Effector memory CD8-positive, alpha-beta T cell (primary cell): ENCODE measurements at places on chromosomes 5 and 9.
A peak's percentile ranks its signal among the peaks of the same experiment; 100 is the strongest.

DNA sequence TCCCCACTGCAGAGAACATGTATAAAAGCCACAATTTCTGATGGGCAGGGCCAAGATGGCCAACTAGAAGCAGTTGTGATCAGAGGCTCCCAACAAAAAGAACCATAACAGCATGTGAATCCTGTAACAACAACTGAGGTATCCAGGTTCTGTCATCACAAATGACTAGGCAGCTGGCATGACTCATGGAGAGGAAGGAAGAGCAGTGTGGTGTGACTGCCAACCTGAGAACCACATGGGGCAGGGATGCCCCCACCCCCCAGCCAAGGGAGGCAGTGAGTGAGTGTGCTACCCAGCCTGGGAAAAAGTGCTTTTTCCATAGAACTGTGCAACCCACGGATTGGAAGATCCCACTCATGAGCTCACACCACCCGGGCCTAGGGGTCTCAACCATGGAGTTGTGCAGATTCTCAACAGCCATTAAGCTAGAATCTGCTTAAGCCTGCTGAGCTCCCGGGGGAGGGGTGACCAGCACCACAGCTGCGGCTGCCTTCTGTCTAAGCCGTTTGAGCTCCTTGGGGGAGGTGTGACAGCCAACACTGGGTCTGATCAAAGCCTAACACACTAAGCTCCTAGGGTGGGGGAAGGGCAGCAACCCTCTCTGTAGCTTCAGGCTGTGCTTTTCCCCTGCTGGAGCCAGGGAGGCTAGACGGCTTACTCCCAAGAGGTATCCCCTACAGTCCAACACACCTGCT is 80.1 kb upstream of the DMAC1 start:
- peak; percentile 12 for DNase-seq

DNA sequence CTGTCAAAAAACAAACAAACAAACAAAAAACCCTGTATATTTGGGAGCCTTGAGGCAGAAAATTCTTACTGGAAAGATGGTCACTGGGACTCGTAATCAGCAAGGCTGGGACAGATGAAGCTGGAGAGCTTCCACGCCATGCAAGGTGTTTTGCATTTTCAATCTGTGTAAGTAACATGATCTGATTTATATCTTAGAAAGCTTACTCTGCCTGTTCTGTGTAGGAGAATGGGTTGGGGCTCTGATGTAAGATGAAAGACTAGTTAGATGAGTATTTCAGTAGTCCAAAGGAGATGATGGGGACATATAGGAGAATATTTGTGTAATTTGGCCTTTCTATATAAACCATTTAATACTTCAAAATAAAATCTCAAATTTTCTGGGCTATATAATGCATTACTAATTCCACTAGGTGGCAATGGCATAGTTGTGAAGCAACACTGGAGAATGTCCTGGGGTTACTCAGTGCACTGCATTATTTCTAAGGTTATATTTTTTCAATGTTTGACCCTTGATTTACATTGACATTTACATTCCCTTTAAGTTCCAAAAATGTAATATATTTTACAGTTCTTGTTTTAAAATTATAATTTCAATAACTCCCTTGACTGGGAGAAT is 21.9 kb upstream of the FSD1L start:
- DNase-seq: no peak

DNA sequence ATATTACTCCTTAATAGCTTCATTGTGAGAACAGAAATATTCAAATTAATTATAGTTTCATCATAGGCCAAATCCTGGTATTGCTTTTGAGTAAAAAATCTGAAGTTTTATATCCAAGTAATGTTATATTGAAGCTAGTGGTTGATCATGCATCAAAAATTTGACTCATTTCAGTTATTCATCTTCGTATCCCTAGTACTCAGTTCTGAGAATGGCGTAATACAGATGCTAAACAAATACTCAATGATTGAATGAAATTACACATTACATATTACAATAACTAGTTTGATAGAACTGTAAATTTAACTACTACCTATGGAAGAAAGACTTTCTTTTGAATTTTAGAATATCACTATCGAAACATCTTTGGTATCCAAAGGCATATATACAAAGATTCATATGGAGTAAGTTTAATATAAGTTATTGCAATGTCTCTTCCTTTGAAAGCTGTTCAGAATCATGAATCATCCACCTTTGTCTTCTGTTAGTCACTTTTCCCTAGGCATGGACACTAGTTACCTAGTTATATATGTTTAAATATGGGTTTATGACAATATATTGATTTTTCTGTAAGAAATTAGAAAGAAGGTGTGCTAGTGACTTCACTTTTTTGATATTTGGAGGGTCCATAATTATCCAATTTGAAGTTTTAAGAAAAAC is 5.0 kb upstream of the ZNF462 start:
- DNase-seq: no peak

- no peak for DNase-seq
These were observed 81.0 kb downstream of the NNT start for GRCh38 chr5:43683884-43684471.

DNA sequence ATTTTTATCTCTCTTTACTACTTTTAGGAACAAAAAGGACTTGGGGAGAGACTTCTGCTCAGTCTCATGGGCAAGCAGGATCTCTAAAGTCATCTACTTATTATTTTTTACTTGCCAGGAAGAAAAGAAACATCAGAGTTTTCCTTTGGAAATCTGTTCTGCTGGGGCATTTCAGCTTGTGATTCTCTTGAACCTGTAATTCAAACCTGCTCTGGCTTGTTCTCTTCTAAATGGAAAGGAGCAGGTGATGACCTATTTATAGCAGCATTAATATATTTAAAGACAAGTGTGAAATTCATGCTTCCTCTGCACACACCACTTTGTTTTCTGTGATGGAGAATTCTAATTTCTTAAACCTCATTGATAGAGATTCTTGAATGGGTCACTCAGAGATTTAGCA is 2.0 kb downstream of the ADCY2 start:
- no peak for DNase-seq

DNA sequence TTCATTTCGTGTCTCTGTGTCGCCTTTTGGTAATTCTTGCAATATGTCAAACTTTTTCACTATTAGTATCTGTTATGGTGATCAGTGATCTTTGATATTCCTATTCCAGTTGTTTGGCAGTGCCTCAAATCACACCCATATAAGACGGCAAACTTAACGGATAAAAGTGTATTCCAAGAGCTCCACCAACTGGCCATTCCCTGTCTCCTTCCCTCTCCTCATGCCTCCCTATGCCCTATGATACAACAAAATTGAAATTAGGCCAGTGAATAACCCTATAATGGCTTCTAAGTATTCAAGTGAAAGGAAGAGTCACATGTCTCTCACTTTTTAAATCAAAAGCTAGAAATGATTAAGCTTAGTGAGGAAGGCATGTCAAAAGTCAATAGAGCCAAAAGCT is 74.8 kb downstream of the CDK5RAP2 start:
- DNase-seq: no peak

DNA sequence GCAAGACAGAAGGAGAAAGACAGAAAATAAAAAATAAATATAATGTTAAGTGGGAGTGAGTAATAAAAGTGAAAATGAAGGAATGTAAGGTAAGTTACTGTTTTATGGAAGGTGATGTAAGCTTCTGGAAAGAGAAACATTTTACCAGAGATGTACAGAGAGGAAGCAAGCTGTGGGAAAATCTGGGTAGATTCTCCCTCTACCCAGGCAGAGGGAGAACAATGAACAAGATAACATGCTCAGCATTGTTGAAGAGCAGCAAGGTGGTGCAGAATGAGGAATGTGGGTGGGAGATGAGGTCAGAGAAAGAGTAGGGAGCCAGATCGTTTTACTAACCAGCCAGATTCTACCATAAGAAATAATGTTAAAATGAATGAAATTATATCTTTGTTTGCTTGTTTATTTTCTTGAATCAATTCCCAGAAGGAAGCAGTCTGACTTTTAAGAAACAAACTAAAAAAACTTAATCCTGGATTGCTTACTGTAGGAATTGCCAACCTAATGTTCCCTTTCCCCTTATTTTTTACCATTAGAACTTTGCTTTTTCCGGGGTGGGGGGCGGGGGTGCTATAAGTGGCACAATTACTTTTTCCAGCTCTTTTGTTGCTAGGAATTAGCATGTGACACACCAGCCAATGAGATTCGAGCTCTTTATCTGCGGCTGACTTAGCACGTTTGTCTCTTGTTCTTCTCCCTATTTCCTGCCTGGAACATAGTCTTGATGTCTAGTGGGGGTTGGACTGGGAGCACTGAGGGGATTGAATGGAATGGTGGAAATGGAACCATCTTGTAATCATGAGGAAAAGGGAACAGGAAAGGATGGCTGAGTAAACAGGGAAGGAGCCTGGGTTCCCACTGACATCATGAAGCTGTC is 356.7 kb downstream of the TMEM167A start:
- DNase-seq: no peak

- no peak for DNase-seq
These were observed 357.0 kb downstream of the PTPRD start for GRCh38 chr9:10255758-10256157.

GRCh38 chr9:20361229-20361628 is 261.1 kb downstream of the MLLT3 start:
- no peak for DNase-seq

- DNase-seq: no peak
These were observed 15.1 kb upstream of the CSNK1G3 start for GRCh38 chr5:123496892-123497291.

DNA sequence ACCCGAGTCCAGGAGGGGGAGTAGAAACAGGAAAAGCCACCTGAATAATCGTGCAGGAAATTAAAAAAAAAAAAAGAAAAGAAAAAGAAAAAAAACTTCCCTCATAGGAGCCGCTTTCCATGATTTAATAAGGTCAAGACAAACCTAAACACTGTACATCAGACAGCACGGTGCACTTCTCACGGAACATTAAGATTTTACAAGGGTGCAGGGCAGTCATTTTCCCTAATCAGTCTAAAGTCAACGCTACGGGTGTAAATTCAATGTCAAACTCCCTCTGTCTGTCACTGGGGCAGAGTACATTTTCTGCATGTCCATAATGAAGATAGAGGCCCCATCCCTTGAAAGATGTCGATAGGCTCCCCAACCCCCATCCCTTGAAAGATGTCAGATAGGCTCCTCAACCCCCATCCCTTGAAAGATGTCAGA is 139.7 kb downstream of the TSSK1B start:
- no peak for DNase-seq

DNA sequence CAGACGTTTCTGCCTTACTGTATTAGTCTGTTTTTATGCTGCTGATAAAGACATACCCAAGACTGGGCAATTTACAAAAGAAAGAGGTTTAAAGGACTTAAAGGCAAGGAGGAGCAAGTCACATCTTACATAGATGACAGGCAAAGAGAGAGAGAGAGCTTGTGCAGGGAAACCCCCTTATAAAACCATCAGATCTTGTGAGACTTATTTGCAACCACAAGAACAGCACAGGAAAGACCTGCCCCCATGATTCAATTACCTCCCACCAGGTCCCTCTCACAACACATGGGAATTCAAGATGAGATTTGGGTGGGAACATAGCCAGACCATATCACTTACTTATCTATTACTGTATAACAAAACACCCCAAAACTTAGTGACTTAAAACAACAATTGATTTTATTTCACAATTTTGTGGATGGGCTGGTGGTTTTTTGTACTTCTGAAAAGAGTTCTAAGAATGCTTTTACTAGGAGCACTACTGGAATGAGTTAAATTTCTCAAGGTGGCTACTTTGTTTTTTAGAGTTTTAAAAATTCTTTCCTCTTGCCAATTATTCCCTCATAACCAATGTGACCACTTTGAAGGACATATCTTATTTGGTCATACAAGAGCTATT is 10.3 kb downstream of the RUSC2 start:
- DNase-seq: no peak

- no peak for DNase-seq
These were observed at the start of gene LPAR1 for GRCh38 chr9:111038331-111039230. Gene LPAR1 (minus strand): TSS chr9:111038470. CDS start chr9:110972117, 66,353 bp downstream.

DNA sequence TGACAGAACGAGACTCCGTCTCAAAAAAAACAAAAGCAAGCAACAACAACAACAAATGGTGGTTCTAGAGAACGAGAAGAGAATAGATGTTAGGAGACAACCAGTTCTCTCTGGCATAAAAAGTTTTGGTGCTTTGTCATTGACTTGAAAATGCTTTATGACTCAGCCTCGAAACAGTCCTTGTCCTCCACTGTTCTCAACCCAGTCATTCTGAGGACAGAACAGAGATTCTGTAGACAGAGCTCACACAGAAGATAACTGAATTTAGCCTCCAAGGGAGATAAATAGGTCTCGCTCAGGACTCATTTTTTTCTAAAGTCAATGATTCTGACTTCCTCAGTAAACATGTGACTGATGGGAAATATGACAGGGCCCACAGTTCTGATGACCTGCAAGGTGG is 76.0 kb upstream of the FSTL4 start:
- DNase-seq: no peak

DNA sequence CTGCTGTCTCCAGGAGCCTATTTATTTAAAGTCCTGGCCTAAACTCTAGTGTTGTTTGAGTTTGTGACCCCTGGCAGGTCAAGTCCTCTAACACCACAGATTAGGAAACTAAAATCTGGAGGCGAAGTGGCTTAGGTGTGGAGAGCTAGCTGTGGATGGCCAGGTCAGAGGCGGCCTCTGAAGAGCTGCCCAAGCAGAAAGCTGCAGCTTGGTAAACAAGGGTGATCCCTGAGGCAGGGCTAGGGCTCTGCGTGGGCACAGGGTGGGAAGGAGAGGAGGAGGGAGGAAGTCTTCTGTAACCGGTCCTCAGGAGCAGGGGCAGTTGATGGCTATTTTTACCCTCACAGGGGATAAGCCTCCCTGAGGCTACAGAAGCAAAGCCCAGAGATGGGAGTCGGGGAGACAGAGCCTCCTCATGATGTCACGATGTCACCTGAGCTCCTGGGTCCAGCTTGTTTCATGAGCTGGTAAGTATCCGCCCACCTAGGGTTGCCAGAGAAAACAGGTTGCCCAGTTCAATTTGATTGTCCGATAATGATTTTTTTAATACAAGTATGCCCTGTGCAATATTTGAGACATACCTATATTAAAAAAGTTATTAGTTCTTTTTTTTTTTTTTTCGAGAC is 25.9 kb upstream of the BOD1 start:
- DNase-seq: no peak

DNA sequence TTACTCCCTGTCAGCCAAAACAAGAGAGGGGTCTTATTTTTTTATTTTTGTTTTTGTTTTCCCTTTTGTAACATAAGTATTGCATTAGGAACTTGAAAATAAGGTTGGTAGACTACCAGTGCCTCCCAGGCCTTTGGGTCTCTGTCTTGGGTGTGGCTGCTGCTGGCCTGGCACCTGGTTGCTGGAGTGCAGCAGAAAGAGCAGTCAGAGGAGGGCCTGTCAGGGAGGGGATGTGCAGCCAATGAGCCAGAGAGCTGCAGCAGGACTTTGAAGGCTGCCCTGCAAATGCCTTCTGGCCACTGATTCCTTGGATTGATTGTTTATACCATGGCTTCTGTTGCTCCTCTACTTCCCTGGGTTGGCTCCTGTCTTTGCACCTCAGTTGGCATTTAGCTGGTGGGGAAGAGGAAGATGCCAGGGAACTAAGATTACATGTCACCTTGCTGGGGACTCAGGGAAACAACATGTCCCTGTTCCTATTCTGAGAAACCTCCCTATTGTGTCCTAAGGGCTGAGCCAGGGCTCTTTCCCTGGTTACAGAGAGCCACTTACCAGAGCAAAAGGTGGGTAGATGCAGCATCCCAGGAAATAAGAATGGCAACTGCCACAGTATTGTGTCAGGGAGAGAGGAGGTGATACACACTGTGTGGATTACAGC is 66.6 kb downstream of the ANGPTL2 start:
- DNase-seq: no peak
